ENCODE measurements at places on chromosomes 4 and X. TPM values are rescaled to one million over a fixed set of nuclear protein-coding genes. Genes with fewer than 3 reads are reported as not detected.

DNA sequence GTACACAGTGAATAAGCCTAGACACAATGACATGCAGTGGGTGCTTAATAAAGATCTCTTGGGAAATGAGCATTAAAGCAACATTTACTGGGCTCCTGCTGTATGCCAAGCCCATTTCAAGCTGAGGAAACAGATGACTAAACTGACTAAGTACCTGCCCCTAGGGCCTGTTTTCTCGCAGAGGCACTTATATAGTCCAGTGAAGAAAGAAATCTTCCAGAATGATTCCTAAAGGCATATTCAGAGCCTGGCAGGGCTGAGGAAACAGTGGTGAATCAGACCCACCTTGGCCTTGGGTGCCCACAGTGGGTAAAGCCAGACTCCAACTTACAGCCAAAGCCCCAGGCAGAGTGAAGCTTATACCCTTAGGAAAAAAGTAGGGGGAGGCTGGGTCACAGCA is 22.0 kb upstream of the S100P start:
- no peak for DNase-seq
- H3K4me1 ChIP-seq: peaks cover 33% of the 10 kb centered on the region
- H3K4me3 ChIP-seq: no peak overlapping the region
- H3K27ac ChIP-seq: no peak overlapping the region

GRCh38 chrX:15985937-15986336 is 131.3 kb upstream of the AP1S2 start:
- H3K4me3 ChIP-seq: peak overlapping the region; percentile 3
- H3K27ac ChIP-seq: no peak overlapping the region
- peaks cover 12% of the 10 kb centered on the region for H3K27me3 ChIP-seq
- H3K4me1 ChIP-seq: peaks cover 5% of the 10 kb centered on the region
- DNase-seq: peak; percentile 71
- peaks cover 4% of the 10 kb centered on the region for H3K36me3 ChIP-seq

GRCh38 chr4:60581919-60582536 is 618.1 kb upstream of the ADGRL3 start:
- no peak overlapping the region for H3K4me3 ChIP-seq
- no peak overlapping the region for H3K27ac ChIP-seq
- H3K27me3 ChIP-seq: no peaks in the 10 kb centered on the region

GRCh38 chr4:136743238-136743637 is 789.1 kb downstream of the PCDH18 start:
- H3K27me3 ChIP-seq: no peaks in the 10 kb centered on the region
- H3K4me1 ChIP-seq: no peaks in the 10 kb centered on the region
- no peaks in the 10 kb centered on the region for H3K36me3 ChIP-seq
- H3K27ac ChIP-seq: no peak overlapping the region
- no peak for DNase-seq
- H3K4me3 ChIP-seq: no peak overlapping the region

DNA sequence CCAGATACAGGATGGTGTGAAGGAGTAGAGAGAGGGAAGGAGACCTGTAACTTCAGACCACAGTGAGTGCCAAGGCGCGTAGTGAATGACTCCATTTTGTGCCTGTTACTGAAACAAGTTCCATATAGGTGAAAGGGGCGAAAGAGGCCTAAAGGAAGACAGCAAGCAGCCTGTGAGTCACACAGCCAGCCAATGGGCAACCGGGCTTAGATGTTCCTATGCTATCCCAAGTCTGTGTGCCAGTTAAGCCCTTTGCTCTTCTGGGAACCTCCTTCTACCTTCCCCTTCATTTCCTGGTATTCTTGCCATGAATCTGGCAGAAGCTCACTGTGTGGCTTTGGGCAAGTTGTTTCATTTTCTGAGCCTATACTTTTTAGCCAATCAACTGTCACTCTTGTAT is 161.8 kb upstream of the LDB2 start:
- H3K4me1 ChIP-seq: no peaks in the 10 kb centered on the region
- H3K27me3 ChIP-seq: no peaks in the 10 kb centered on the region
- H3K27ac ChIP-seq: no peak overlapping the region
- H3K4me3 ChIP-seq: no peak overlapping the region

DNA sequence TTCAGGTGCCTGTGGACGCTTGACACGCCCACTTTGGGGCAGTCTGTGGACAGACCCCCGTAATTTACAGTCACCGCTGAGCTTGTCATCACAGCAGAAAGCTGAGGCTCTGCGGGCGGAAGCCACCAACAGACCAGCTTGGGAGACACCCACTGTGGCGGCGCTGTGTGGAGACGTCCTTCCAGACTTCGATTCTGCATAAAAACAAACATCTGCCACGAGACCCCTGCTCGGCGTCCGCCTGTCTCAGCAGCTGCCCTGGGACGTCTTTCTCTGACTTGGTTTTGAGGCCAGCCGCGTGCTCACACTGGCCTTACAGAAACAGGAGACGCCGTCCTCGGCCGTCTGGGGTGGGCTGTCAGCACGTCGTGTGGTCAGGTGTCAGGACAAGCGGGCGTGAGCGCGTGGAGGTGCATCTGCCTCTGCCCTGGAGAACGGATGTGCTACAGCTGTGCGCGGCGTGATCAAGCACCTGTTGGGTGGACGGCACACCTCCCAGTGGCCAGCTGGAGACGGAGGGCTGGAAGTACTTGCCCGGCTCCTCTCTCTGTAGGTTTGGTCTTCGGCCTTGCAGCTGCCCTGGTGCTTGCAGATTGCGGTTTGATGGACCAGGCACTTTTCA is 37.5 kb downstream of the PIGG start:
- H3K27ac ChIP-seq: no peak overlapping the region
- H3K4me3 ChIP-seq: no peak overlapping the region
- no peak for DNase-seq
- H3K4me1 ChIP-seq: peaks cover 6% of the 10 kb centered on the region
- H3K27me3 ChIP-seq: no peaks in the 10 kb centered on the region

DNA sequence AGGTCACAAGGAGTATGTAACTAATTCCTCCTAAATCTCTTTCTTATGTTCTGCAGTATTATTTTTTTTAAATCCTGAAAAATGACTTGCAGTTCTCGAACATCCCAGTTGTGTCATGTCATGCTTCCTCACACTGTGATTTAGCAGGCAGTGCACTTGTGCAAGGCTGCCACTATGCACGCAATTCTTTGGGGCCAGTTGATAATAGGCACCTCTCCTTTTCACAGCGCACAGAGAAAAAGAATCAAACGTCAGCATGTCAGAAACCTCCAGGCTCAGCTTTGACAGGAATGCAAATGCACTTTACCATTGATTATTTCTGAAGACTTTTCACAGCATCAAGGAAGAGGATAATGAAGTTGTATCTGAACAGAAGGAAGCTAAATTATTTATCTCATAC is 62.9 kb downstream of the FGF13 start:
- no peak overlapping the region for H3K27ac ChIP-seq
- DNase-seq: no peak
- H3K4me1 ChIP-seq: no peaks in the 10 kb centered on the region
- H3K4me3 ChIP-seq: no peak overlapping the region
- H3K27me3 ChIP-seq: no peaks in the 10 kb centered on the region

GRCh38 chr4:85039526-85039925 is 73.0 kb upstream of the WDFY3 start:
- H3K27ac ChIP-seq: no peak overlapping the region
- no peaks in the 10 kb centered on the region for H3K27me3 ChIP-seq
- DNase-seq: no peak
- no peaks in the 10 kb centered on the region for H3K36me3 ChIP-seq

DNA sequence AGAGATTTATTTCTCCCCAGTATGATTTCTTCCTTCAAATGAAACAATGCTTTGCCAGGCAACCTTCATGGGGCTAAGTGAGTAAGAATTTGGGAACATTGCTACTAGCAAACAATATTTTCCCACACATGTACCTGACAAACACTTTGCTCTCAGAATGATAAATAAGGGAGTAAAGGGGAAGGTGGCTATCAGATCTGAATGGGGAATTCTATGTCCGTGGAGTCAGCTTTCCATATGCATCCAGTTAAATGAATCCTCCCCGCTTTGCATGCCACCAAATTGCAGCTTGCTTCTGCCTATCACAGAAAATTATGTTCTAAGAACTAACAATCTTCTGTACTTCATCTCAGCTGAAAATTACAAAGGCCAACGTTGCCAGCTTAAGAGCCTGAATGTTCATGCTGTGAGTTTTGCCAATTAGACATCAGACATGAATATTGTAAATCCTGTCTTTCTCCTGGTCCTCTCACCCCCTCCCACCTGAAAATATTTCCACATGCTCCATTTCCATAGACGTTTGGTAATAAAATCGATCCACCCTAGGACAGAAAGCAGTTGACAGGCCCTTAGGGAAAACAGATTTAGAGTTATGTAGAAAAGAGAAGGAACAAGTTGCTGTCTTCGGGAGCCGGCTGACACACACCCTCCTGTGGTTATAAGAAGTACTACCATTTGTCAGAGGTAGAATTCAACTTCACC is 6.3 kb downstream of the MEPE start:
- H3K27ac ChIP-seq: no peak overlapping the region
- no peak for DNase-seq
- no peaks in the 10 kb centered on the region for H3K36me3 ChIP-seq
- H3K4me1 ChIP-seq: no peaks in the 10 kb centered on the region
- H3K4me3 ChIP-seq: no peak overlapping the region

- no peak overlapping the region for H3K4me3 ChIP-seq
- H3K27me3 ChIP-seq: peaks cover 31% of the 10 kb centered on the region
- no peak overlapping the region for H3K27ac ChIP-seq
- H3K4me1 ChIP-seq: peaks cover 7% of the 10 kb centered on the region
Observed at GRCh38 chr4:133145758-133146573, 3.1 kb upstream of the PCDH10 start.

- H3K36me3 ChIP-seq: no peaks in the 10 kb centered on the region
- DNase-seq: no peak
- no peak overlapping the region for H3K27ac ChIP-seq
- H3K27me3 ChIP-seq: peaks cover 14% of the 10 kb centered on the region
Observed at GRCh38 chr4:164824581-164824980, 52.4 kb upstream of the APELA start.

DNA sequence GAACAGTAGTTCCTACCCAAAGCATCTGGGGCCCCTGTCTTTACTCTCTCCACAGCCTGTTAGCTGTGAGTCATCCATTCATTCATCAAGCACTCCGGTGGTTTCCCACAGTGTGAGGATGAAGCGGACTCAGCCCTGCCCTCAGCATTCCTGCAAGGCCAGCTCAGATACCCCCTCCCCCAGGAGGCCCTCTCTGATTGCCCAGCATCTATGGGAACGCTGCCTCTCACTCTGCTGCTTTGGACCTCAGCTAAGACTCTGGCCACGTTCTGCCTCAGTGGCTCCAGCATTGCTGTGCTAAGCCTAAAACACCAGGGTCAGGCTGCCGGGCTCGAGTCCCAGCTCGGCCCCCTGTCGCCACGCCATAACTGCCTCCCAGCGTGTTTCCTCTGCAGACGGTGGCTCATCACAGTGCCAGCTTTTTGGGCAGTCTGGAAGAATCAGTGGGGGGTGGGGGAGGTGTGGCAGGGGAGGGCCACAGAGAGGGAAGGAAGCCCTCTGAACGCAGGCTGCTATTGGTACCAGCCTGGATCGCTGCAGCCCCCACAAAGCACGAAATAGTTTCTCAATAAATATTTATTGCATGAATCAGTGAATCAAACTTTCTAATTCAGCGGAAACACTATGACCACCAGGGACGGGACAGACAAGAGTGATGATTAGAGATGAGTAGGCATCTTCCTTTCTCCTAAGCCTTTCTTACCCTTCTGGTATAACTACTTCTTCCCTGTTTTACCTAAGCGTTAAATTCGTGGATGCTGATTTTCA is 74.4 kb downstream of the SORCS2 start:
- H3K4me3 ChIP-seq: no peak overlapping the region
- no peak for DNase-seq
- no peak overlapping the region for H3K27ac ChIP-seq
- peaks cover 9% of the 10 kb centered on the region for H3K27me3 ChIP-seq
- no peaks in the 10 kb centered on the region for H3K36me3 ChIP-seq

DNA sequence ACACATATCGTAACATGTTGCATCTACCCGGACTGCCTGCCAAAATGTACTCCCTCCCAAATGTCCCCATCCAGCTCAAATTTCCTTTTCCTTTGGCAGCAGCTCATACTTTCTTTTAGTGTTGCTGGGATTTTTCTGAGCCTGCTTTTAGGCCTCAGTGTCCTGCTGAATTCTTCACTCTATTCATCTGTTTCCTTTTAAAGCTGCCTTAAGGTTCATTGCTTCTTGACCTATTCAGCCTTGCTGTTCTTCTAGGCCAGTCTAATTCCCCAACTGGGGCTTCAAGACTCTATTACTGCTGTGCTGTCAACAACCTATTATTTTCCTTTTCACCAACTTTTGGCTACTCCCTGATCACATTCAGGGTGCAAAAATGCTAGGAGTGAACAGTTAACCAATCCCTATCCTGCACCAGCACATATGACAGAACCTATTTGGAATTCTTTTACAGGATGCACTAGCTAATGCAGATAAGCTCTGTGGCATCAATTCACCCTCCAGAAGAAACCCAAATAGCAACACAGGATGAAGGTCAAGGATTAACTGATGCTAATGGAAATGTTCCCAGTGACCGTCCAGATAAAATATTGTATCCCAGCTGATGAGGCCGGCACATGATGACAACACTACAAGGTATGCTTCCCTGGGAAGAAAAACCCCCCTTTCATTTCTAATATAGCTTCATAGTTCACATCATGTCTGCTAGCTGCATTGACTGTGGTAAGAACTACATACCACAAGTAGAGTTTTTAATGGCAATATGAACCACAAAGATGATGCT is 114.7 kb upstream of the TTC29 start:
- H3K27me3 ChIP-seq: peaks cover 5% of the 10 kb centered on the region
- peaks cover 13% of the 10 kb centered on the region for H3K4me1 ChIP-seq
- no peak overlapping the region for H3K27ac ChIP-seq
- no peak for DNase-seq

GRCh38 chr4:1405636-1406393 is 427 bp downstream of the NKX1-1 start:
- H3K4me1 ChIP-seq: peaks cover 3% of the 10 kb centered on the region
- H3K36me3 ChIP-seq: no peaks in the 10 kb centered on the region
- no peak overlapping the region for H3K4me3 ChIP-seq
- no peak for DNase-seq

DNA sequence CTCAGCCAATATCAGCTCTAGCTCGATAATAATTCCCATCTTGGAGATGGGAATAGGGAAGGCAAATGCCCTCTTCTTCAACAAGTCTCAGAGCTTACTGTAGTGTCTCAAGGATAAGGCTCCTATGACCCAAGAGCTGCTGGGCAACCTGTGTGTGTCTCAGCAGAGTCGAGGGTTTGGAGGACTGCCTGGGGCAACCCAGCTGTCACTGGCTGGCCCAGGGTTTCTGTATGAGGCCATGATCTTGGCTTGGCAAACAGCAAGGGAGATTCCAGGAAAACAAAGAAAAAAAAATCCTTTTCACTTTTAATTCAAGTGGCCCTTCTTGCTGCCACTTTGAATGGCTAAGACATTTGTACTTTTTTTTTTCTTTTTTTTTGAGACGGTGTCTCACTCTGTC is 34.4 kb downstream of the TMSB4X start:
- no peaks in the 10 kb centered on the region for H3K36me3 ChIP-seq
- peaks cover 30% of the 10 kb centered on the region for H3K4me1 ChIP-seq
- H3K27me3 ChIP-seq: no peaks in the 10 kb centered on the region
- no peak overlapping the region for H3K27ac ChIP-seq
- no peak overlapping the region for H3K4me3 ChIP-seq

DCAF4L1 gene
- 0.90 TPM for total RNA-seq

PPEF2 gene
- not detected for total RNA-seq

NWD2 gene
- not detected for total RNA-seq

TCEAL6 gene
- not detected for total RNA-seq

GPR143 gene
- total RNA-seq: not detected

HS6ST2 gene
- total RNA-seq: 0.89 TPM

PTCHD1 gene
- total RNA-seq: not detected
